ENCODE measurements at places on chromosomes 7 and 10.

GRCh38 chr10:127266431-127266830, 70.0 kb upstream of the INSYN2A start:
- DNase-seq: no peak

- no peak for DNase-seq
Measured at GRCh38 chr7:158026636-158027265, 560.9 kb downstream of the PTPRN2 start.

GRCh38 chr7:77565917-77566316, 28.8 kb downstream of the PTPN12 start:
- no peak for DNase-seq

DNA sequence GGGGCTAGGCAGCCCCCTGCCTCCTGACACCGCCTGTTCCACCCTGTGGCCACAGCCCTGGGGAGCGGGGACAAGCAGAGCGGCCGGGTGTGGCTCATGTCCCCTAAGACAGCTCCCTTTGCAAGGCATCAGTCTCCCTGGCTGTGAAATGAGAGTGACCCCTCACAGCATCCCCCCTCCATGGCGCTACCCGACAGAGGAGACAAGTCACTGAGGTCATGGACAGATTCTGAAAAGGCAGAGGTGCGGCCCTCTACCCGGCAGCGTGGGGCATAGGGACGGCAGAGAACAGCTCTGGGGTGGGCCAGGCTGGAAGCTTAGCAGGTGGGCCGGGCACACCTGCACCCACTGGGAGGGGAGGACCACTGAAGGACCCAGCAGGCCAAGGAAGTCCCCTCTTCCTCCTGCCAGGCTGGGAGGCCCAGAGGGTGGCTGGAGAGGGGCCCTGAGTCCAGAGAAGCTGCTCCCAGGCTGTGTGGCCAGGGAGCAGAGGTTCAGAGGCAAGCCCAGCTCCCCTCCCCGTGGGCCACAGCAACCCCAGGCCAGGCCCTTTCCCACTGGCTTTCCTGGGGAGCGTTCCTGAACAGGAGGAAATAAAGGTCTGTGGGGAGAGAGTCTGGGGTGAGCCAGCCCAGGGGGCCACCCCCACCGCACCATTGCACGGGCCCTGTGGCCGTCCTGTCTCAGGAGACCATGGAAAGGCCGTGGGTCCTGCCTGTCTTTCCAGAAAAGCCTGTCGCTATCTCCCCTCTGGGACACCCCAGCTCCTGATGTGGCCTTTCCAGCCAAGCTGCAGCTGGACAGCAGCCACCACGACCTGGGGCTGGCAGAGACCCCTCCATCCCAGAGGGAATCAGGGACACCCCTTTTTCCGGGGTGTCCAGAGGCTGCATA, 1.7 kb downstream of the ADAP1 start:
- DNase-seq: no peak
